ENCODE measurements at places on chromosomes 2 and 18.
A peak's percentile ranks its signal among the peaks of the same experiment; 100 is the strongest.

- no peak for DNase-seq
Observed at GRCh38 chr2:68912111-68912510, 40.6 kb downstream of the GKN2 start.

- DNase-seq: no peak
Observed at GRCh38 chr2:202278944-202279343, 13.4 kb downstream of the NOP58 start.

- no peak for DNase-seq
Observed at GRCh38 chr2:127034883-127035611, 71.9 kb downstream of the BIN1 start.

- DNase-seq: no peak
Observed at GRCh38 chr2:105858868-105859693, 114.4 kb downstream of the NCK2 start.

GRCh38 chr2:65366595-65367125, 65.7 kb downstream of the SPRED2 start:
- no peak for DNase-seq

DNA sequence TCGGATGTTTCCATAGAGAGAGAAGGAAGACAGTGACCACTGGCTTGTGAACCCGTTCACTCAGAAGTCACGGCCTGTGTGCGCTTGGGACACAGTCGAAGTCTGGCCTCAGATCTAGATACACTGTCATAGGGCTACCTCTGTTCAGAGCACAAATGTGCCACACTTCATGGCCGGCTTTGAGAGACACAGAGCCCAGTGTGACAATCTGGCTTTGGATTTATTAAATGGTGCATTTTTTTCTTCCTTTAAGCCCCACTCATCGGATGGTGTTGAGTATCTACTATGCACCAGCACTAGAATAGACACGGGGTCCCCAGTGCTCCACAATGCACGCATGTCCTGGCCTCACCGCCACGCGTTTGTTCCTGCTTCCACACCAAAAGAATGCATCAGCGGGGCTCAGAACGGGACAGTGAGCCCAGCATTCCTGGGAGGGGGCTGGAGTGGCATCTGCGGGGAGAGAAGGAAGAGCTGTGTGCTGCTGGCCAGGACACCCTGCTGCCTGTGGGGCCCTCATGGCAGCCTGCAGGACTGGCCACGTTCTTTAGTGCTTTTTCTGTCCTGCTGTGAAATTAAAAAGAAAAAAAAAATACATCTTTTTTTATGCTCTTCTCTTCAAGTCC, 738.9 kb upstream of the SALL3 start:
- no peak for DNase-seq

GRCh38 chr2:215826376-215826775, 187.0 kb downstream of the MREG start:
- no peak for DNase-seq

GRCh38 chr2:239241431-239241960, 159.3 kb downstream of the HDAC4 start:
- no peak for DNase-seq

GRCh38 chr2:102072741-102073140, 69.8 kb upstream of the IL1R1 start:
- no peak for DNase-seq

DNA sequence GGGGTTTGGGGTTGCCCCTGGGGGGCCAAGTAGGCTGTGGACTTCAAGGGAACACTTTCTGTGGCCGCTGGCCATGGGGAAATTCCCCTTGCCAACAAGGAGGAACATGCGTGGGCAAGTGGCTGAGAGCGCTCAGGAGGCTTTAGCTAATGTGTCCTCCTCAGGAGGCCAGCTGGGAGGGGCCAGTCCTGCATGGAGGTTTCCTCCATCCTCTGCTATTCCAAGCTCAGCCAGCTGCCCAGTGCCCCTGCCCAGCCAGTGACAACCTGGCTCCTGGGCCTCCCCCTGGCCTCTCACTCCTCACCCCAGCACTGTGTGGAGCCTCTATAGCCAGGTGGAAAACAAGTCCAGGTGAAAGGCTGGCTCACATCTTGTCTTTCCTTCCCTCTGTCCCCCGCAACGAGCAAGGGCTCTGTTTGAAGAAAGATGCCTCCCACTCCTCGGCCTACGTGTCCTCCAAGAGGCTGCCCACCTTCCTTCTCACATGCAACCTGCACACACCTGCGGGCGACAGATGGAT, 64.4 kb upstream of the DAPL1 start:
- DNase-seq: no peak

DNA sequence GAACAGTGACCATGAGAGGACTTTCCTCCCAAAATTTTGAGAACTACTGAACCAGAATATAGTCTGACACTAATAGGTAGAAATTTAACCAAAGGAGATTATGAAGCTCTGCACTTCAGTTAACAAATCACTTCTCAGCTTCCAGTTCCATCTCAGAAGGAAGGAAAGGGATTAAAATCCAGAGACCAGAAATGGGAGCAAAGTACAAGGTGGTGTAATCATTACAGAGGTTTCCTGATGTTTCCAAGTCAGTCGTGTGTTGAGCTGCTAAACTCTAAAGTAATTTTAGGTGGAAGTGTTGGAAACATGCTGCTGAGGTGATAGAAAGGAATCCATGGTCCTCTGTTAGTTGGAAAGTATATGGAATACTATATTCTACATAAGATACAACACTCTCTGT, 10.8 kb downstream of the TYMS start:
- DNase-seq: no peak

- DNase-seq: no peak
Observed at GRCh38 chr2:172095905-172096625, 6.6 kb downstream of the DLX2 start.

GRCh38 chr2:165857876-165858275, 63.8 kb upstream of the GALNT3 start:
- no peak for DNase-seq

DNA sequence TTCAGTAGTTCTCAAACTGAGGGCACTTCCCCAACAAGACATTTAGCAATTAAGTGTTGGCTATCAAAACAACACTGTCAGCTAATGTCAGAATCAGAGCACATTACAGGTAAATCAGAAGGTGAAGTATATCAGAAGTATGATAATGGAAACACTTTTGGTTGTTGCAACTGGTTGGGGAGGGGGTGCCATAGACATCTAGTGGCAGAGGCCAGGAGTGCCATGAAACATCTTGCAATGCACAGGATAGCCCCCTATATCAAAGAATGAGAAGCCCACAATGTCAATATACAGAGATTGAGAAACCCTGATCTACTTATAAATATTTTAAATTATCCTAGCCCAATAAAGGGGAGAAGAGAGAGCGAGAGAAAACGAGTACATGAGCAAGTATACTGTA, 4.9 kb upstream of the XPO1 start:
- no peak for DNase-seq

DNA sequence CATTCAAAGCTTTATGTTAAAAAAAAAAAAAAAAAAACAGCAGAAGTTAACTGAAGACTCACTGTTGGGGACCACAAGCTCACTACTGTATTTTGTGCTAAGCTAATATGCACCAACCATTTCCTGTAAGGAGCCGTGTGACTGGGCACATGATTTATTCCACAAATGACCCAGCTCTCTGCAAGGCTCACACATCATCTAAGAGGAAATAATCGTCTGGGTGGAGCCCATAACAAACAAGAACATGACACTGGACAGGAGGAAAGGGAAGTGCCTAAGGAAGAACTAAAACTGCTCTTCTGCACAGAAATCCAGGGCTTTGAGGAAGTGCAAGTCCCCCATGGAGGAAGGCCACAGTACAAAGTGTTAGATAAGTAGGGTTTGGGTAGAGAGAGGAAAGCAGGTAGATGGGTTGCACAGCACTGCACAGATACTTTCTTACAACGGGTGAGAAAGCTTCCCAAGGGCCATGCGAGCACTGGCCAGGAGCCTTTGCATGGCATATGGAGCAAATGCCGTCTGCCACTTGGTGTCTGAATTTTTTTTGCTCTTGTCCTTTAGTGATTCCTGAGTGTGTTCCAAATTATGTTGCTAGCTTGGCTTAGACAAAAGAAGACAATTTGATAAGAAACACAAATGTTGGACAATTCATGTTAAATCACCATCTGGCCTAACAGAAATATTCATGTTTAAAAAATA, 24.4 kb downstream of the NFE2L2 start:
- DNase-seq: no peak

DNA sequence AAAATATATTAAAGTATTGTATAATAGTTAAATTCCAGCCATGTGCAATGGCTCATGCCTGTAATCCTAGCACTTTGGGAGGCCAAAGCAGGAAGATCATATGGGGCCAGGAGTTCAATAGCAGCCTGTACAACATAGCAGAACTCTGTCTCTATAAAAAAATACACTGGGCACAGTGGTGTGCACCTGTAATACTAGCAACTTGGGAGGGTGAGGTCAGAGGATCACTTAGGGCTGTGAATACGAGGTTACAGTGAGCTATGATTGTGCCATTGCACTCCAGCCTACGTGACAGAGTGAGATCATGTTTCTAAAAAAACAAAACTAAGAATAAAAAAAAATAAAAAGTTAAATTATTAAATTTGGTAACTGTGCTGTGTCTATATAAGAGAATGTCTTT, 36.1 kb downstream of the ZRANB3 start:
- DNase-seq: no peak

GRCh38 chr2:62894966-62895631, 155.5 kb upstream of the OTX1 start:
- DNase-seq: no peak

DNA sequence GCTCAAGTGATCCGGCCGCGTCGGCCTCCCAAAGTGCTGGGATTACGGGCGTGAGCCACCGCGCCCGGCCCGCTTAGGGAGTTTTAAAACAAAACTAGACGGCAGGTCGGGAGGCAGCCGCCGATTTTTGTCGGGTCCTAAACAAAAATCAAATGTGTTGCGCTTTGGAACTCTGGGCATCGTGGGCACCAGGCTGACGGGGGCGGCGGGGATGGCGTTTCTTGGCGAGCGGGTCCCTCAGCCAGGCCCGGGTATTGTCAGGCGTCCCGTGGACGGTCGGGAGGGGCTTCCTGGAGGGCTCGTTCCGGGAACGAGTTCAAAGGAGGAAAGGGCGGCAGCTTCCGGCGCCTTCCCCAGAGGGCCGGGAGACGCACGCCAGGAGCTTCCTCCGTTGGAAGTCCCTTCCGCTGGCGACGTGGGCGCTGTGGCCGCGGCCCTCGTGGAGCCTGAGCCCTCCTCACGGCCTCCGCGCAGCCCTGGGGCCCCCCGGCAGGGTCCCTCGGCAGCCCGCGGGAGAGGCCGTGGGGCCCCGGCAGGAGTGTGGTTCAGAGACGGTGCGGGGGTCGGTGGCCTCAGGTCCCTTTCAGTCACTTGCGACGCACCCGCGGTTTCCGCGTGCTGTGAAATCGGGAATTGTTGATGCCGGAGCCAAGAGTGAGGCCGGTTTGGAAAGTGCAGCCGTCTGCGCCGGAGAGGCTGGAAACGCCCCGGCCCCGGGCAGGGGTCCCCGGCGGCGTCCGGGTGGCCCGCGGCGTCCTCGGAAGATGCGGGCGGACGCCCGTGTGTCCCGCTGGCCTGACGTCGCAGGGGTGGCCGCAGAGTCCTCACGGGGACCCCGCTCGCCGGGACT, 59.3 kb downstream of the EMILIN2 start:
- peak; percentile 25 for DNase-seq

GRCh38 chr2:182241936-182242335, 184.9 kb downstream of the PDE1A start:
- no peak for DNase-seq

- DNase-seq: no peak
Observed at GRCh38 chr2:239944694-239945551, 80.2 kb downstream of the NDUFA10 start.

- no peak for DNase-seq
Observed at GRCh38 chr2:119255760-119256581, 32.3 kb downstream of the STEAP3 start.

DNA sequence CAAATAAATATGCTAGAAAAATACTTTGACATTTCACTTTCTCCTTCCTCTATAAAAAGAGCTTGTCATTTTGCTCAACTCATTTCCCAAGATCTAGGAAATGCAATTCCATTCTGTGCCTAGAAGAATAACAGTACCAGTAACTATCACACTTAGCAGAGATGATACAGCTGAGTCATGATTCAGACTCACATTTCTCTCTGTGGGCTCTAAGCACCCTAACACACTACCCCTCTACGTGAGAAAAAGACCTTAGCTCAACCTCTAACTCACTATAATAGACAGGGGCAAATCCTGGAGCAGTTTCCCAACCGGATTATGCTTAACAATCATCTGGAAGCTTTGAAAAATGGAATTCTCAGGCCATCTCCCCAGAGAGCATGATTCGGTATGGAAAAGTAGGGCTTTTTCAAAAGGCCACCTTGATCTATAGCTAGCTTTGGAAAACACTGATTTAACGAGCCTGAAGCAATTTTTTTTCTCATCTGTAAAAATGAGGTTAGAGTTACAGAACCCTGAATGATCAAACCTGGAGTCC, 1312.3 kb upstream of the PIK3C3 start:
- no peak for DNase-seq

- DNase-seq: no peak
Observed at GRCh38 chr18:63975628-63976027, 5.7 kb downstream of the SERPINB8 start.

GRCh38 chr2:34578641-34579040, 979.5 kb upstream of the FAM98A start:
- no peak for DNase-seq

GRCh38 chr2:15316370-15316814, 244.7 kb downstream of the NBAS start:
- DNase-seq: no peak

- DNase-seq: no peak
Observed at GRCh38 chr2:27320958-27321543, 1.8 kb downstream of the MPV17 start.

- no peak for DNase-seq
Observed at GRCh38 chr2:175007510-175007909, 2.3 kb upstream of the CHN1 start.

DNA sequence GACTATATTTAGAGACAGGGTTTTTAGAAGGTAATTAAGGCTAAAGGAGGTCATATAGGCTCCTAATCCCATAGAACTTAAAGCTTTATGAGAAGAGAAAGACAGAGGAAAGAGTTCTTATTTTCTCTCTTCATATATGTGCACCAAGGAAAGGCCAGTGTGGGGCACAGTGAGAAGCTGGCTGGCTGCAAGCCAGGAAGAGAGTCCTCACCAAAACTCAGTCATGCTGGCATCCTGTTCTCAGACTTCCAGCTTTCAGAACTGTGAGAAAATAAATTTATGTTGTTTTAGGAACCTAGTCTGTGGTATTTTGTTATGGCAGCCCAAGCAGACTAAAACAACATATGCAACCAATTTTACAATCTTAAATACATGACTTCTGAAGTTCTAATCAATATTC, 31.5 kb upstream of the ATIC start:
- no peak for DNase-seq

- DNase-seq: no peak
Observed at GRCh38 chr2:181411105-181411849, 45.9 kb upstream of the ITGA4 start.

DNA sequence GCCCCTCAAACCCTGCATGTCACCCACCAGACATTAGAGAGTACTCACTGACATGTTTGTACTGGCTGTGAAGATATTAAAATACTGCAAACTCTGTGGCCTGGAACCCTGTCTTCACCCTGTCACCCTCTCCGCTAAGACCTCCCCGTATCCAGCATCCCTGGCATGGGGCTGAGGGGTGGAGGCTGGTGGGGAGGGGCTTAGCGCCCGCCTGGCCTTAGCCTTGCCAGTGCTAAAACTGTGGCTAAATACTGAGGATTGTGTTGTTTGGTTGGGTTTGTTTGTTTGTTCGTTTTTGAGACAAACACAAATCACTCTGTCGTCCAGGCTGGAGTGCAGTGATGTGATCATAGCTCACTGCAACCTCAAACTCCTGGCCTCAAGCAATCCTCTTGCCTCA, 1.8 kb downstream of the PSTPIP2 start:
- DNase-seq: no peak

- DNase-seq: no peak
Observed at GRCh38 chr2:213281156-213281555, 3.1 kb upstream of the SPAG16 start.
